NCI-H2171 (cell line): ENCODE measurements at places on chromosomes 13 and 19.

DNA sequence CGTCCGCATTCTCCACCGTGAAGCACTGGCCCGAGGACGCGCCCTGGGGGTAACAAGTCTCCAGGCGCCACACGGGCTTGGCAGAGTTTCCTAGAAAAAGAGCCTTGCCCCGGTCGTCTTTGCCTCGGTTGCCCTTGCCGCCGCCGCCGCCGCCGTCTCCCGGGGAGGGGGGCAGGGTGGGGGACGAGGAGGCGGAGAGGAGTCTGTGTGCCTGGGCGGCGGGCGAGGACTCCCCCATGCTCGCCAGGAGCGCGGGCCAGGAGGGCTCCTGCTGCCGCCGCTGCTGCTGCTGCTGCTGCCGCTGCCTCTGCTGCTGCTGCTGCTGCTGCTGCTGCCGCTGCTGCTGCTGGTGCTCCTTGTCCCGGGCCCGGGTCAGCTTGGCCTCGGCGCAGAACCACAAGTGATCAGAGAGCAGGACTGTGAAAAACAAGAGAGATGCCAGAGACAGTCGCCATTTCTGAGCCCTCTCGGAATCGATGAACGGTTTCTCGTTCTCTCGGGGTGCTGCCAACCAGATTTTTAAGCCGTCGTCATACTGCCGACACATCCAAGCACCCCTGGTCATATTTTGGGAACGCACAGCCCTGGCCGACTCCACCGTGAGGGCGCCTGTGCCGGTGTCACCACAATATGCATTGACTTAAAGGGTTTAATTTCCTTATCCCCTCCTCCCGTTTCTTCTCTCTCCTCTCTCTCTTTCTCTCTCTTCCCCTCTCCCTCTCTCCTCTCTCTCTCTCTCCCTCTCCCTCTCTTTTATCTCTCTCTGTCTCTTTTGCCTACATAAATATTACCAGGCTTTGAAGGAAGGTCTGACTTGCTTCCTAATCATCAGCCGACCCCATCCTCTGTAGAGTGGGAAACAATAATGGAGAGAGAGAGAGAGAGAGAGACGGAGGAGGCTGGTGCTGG, 349.1 kb downstream of the LIG4 start:
- DNase-seq, result peak; percentile 5

GRCh38 chr19:33686687-33687480, 65.1 kb downstream of the CHST8 start:
- DNase-seq, result no peak

DNA sequence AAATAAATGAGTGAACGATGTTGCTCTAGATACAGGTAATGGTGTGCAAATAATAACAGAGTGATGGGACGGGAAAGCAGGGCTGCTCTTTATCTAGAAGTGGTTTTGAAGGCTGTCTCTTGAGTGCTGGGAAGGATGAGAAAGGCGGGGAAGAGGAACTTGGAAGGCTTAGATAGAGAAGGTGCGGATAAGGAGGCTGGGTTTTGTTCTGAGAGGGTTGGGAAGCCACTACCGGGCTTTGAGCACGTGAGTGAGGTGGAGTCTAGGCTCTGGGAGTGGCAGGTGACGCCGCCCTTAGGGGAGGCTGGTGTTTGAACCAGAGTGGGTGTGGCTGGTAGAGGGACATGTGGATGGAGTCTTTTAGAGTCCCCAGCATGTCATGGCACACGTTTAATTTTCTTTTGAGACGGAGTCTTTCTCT, 811 bp downstream of the ARMC6 start:
- peak; percentile 45 for DNase-seq

DNA sequence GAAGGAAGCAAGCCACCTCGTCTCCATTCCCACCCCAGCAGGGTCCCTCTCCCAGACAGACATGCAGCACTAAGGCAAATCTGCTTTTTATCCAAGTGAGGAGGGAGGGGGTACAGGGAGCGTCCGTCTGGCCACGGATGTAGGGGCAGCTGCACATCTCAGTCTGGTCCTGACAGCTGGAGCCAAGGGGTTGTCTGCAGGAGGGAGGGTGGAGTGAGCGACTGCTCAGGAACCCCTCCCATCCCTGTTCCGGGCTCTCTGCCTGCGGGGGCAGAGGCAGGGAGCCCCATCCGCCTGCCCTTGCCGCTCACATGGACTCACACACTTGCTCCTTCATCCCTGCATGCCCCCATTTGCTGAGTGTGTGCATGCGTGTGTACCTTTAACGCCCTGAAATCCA, 2.5 kb downstream of the TMEM190 start:
- no peak for DNase-seq

DNA sequence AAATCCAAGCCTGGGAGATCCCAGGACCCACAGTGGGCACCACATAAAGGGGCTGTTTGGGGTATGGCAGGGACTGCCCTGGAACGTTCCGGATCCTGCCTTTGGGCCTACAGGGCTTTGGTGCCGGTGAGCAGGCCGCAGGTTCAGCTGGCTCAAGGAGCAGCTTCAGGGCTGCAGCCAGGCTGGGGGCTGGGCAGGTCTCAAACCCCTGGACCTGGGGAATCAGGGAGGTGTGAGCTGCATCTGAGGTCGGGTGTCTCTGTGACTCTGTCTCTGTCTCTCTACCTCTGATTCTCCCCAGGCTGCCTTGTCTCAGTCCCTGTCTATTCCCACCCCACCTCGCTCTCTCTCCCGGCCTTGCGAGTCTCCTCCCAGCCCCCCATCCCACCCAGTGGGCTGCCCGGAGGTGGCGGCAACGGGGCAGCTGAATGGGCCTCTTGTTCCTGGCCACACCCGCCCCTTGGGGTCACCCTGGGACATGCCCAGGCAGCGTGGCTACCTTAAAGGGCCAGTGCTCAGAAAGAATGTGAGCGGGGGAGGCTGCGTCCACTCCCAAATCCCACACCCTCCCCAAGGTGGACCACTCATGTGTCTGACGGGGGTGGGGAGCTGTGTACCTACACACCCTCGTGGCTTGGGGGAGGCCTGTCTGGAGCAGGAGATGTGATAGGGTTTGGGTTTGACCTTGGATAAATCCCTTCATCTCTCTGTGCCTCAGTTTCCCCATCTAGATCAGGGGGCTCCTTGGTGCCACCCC, 31.1 kb downstream of the NFIC start:
- no peak for DNase-seq

DNA sequence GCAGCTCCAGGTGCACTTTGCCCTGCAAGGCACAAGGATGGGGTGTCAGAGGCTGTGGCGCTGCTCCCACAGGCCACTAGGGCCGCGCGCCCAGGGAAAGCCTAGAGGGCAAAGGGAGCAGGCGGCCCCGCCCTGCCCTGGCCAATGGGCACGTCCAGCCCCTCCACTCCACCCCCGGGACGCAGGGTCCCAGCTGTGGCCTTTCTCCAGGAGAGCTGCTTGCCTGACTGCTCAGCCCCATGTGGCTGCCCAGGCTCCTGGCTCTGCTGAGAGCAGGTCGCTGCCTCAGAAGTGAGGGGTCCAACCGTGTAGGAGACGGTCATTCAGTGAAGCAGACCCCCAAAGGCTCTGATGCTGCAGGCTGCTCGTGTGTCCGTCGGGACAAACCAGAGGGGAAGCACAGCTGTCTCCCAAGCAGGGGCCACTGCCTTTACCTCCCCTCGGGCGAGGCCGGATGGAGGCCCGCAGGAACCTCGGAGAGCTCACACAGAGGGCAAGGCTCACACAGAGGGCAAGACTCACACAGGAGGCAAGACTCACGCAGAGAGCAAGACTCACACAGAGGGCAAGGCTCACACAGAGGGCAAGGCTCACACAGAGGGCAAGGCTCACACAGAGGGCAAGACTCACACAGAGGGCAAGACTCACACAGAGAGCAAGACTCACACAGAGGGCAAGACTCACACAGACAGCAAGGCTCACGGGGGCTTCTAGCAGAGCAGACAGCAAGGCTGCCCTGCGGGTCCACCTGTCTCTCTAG, 56.2 kb upstream of the C13orf46 start:
- DNase-seq, result no peak

DNA sequence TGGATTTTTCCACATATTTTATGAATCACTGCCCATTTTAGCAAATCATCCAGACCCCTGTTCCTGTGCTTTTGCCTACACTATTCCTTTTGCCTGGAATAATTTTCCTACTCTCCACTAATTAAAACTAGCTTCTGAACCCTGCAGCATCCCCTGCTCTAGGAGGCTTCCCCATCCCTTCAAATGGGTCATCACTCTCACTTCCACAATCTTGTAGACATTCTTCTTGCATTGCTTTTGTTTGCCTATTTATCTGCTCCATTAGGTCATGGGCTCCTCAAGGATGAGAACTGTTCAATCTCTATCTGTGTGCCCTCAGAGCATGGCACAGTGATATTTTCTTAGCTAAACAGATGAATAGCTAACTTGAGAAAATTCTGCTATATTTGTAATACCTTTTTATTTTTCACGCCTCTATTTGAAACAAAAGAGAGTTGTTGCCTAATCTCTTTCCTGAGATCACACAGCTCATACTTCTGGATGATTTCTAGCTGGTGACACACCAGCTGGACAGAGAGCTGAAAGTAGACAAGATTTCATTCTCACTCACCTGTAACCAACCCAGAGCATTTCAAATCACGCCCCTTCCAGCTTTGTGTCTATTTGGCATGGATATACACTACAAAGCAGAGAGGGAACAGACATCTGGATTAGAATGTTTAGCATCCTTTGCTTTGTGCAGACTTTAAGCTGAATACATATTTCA, 466.0 kb downstream of the FOXO1 start:
- DNase-seq, result no peak

DNA sequence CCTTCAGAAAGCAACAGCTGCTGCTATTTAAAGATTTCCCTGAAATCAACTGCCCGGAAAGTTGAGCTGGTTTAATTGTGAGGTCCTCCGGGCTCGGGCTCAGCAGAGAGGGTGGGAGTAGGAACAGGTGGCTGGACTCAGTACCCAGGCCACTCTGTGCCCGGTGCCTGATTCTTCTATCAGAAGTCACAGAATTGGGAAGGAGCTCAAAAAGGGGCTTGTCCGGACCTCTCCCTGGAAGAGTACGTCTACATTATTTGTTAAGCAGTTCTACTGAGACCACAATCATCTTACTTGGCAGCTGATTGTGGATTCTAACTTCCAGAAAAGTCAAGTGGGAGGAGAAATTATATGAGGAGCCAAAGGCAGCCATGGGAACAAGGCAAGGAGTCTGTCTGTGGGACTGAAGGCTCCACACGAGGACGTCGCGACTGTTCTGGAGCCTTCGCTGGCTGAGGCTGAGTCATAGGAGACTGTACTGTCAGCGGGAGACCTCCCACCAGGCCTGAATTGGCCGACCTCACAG, 91.7 kb upstream of the ANKRD10 start:
- no peak for DNase-seq

DNA sequence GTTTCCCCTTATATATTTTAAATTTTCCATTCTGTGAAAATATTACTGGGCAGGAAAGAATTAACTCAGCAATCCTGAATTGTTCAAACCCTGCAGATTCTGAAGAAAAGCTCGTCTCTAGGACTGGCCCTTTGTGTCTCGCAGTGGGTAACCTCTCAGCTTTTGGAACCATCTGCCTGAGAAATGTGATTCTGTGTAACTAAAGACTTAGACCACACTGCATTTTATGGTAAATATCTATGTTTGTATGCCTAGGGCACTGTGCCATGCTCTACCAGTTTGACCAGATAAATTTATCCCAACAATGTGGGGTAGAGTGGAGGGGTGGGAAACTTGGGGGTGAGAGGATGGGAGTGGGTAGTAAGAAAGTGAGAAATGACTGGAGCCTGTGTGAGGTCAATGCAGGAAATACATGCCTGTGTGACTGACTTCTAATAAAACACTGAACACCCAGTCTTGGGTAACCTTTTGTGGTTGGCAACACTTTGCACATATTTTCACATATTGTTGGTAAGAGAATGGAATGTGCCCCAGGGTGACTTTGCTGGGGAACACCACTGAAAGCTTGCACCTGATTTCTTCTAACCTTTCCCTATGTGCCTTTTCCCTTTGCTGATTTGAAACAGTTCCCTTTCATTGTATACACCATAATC, 1181.9 kb downstream of the OLFM4 start:
- DNase-seq, result no peak

DNA sequence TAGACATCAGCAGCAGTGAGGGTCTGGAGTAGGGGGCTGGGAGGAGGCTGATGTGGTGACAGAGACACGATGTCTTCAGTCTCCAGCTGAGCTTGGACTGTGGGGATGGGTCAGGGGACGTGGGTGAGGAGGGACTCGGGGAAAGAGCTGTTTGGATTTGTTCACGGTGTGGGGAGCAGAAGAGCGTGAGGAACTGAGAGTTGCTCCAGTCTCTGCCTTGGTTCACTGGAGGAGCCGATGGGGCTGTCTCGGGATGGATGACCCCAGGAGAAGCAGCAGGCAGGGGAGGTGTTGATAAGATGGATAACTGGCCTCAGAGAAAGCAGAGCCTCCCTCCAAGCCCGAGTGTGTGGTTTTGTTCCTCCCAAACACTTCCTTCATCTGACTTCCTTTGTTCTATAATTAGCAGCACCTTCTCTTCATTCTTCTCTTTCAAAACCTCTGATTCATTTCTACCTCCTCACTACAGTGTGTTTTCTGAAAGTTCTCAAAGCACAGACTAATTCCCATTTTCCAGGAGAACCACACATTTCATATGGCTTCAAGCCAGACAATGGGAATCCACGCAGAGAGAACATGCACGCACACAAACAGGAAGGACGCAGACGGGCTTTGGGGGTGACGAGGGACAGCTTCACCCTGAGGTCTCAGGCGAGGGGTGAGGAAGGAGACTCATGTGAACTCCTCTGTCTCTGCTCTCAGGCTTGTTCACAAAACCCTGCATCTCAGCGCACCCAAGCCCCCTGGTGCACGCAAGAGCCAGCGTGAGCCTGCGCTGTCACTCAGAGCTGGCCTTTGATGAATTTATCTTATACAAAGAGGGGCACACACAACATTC, 18.6 kb downstream of the LAIR2 start:
- DNase-seq, result no peak

GRCh38 chr19:16836115-16837034, 7.2 kb downstream of the SIN3B start:
- no peak for DNase-seq

DNA sequence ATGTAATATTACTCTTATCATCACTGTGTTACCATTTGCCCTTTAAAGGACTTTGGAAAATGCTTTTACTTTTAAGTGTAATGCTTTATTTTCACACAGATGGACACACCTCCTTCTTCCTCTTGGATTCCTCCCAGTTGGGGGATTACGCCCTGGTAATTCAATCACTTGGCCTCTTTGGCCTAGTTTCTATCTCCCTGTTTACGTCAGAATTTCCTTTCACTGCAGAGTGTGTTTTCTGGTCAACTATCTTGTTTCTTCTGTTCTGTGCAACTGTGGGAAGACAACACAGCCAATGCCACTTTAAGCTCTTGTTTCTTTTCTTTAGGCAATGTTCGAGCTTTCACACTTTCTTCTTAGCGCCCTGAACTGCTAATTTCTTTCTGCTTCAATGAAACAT, 257.3 kb upstream of the MAB21L1 start:
- no peak for DNase-seq

DNA sequence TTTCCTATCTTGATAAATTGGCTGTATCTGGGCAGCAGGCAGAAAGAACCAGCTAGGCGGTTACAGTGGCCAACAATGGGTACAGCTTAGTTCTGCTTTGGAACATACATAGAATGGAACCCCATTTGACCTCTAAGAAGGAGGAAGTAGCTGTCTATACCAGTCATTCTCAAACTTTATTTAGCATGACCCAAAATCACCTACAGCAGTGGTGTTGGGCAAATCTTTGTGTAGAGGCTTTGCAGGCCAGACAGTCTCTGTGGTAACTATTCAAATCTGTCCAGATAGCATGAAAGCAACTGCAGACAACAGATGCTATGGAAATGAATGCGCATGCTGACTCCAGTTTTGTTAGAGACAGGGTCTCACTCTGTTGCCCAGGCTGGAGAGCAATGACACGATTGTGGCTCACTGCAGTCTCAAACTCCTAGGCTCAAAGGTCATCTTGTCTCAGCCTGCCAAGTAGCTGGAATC, 12.0 kb upstream of the KCNC3 start:
- DNase-seq, result no peak

GRCh38 chr19:41935760-41936415, 7.6 kb upstream of the ERFL start:
- DNase-seq, result no peak
